ENCODE measurements at places on chromosomes 3 and 15.

DNA sequence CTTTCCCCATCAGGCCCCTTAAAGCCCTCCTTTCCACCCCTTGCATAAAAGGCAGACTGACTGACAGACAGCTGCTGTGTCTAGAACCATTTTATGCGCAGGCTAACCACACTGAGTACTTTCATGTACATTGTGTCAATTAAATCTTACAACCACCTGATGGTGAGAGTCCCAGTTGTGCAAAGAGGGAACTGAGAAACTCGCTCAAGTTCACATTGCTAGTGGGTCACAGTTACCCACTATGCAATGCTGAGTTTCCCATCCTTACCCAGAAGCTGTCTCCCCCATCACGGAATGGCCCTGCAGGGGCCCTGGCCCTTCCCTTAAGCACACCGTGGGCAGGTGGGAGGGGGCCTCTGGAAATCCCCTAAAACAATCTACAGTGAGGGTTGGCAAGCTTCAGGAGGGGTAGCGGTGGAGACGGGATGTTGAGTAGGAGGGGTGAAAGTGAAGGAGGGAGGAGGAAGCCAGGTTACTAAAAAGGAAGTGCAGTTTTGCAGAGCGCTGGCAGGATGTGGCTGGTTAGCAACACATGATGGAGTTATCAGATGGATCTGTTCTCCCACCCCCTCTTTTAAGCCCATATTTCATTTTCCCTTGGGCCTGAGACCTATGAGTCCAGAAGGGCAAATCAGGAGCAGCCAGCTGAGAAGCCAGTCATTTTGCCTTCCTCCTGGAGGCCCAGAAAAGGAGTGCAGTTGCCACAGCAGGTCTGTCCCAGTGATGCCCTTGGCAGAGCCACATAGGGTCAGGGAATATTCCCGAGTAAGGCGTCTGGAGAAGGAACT lies 30.0 kb downstream of the STARD5 start:
- peak; percentile 85 for DNase-seq

- DNase-seq, result no peak
Measured at GRCh38 chr3:59908701-59909100, 858.9 kb upstream of the CFAP20DC start.

DNA sequence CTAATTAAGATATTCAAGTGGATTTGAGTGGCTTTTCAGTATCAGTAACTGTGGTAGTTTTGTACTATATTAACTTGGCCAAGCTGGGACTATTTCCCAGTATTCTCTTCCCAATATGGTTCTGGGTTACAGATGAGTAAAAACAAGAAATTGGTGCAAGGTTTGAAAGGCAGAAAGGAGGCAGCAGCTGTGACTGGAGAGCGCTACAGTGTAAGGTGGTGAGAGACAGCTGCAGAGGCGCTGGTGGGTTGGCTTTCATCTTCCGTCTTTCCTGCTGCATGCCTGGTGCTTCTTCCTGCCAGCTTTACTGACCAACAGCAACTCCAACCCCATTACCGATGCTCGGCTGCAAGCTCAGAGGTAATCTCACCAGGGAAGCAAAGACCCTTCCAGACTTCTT lies 9.8 kb downstream of the DPH3 start:
- DNase-seq, result no peak

DNA sequence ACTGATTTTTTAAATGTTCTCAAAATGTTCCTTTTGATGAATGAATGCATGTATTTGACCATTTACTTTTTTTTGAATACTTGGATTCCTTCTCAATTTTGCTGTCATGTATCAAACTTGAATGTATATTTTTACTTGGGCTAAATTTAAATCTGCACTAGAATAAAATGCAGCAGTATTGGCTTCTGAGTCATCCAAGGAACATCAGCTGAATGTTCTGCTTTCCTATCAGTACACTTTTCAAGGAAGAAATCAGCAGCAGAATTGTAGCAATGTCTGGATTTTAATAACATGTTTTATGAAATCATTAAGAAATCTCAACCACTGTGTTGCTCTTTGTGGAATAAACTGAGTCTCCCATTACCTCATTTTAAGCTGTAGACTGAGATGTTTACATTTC lies 57.0 kb upstream of the COL6A6 start:
- DNase-seq, result no peak

DNA sequence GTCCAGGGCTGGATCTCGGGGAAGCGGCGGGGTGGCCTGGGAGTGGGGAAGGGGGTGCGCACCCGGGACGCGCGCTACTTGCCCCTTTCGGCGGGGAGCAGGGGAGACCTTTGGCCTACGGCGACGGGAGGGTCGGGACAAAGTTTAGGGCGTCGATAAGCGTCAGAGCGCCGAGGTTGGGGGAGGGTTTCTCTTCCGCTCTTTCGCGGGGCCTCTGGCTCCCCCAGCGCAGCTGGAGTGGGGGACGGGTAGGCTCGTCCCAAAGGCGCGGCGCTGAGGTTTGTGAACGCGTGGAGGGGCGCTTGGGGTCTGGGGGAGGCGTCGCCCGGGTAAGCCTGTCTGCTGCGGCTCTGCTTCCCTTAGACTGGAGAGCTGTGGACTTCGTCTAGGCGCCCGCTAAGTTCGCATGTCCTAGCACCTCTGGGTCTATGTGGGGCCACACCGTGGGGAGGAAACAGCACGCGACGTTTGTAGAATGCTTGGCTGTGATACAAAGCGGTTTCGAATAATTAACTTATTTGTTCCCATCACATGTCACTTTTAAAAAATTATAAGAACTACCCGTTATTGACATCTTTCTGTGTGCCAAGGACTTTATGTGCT lies 527 bp downstream of the B2M start:
- peak; percentile 59 for DNase-seq

DNA sequence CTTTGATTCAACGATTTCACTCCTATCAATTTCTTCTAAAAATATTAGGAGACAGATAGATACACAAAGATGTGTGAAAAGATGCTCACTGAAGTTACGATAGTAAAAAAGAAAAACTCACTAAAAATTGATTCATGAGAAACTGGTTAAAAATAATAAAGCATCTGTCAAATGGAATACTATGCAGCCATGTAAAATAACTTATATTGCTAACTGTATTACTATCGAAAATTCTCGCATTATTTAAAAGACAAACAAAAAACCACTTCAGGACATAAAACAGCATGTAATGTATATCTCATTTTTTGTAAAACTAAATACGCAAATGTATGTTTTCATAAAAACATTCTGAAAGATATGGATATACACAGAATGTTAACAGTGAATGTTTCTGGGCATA lies 33.4 kb upstream of the LDHAL6B start:
- no peak for DNase-seq

- DNase-seq, result no peak
Measured at GRCh38 chr3:159796226-159796625, 192.4 kb upstream of the IL12A start.

- no peak for DNase-seq
Measured at GRCh38 chr15:31563001-31563400, 236.4 kb downstream of the KLF13 start.

- no peak for DNase-seq
Measured at GRCh38 chr3:39327053-39327745, 2.3 kb upstream of the CCR8 start.

GRCh38 chr15:52191207-52191606 lies at the start of gene GNB5:
Gene GNB5, minus strand, starts transcription at chr15:52191392. Its CDS starts 6,716 bp downstream, at chr15:52184676.
- DNase-seq, result no peak

DNA sequence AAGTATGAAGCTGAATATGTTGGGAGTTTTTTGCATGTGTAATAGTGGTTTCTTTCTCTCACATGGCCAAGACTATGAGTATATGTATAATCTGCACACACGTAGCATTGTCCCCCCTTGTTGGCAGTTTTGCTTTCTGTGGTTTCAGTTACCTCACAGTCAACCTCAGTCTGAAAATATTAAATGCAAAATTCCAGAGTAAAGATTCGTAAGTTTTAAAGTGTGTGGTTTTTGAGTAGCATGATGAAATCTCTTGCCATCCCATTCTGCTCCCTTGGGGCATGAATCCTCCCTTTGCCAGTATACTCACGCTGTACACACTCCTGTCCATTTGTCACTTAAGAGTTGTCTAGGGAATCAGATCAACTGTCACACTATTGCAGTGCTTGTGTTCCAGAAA lies 742.0 kb upstream of the CCDC54 start:
- DNase-seq, result no peak

DNA sequence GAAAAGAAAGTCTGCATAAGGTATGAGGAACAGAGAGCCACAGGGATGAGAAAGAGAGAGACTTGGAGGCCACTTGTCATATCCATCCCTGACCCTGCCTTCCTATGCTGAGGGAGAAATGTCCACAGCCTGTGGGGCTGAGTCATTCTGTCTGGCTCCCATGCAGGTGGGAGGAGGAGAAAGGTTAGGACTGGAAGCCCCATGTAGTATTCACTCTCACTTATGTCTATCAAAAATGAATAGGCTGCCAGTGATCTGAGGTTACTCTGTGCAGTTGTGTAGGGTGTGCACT lies 71.3 kb downstream of the RAB11A start:
- DNase-seq, result no peak

GRCh38 chr3:77039606-77040171 lies at the start of gene ROBO2:
Gene ROBO2, plus strand, starts transcription at chr3:77040099. Its CDS starts 687 bp downstream, at chr3:77040786.
- no peak for DNase-seq

GRCh38 chr3:64987726-64988125 lies 299.9 kb upstream of the ADAMTS9 start:
- DNase-seq, result no peak

DNA sequence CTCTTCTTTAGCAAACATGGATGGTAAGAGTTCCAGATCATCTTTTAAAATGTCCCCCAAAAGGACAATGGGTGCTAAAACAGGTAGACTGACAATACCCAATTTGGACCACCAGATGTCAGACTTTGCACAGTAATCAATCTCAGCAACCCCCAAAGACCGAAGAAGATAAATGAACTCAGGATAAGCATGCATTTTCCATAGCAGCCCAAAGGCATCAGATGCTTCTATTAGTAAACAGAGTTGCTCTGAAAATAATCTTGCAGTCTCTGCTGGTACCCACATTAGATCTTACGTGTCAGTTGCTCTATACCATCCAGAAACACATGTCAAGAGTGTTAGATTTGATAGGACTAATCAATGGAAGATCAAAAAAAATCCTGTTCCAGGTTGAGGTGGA lies 20.6 kb downstream of the MYH15 start:
- peak; percentile 73 for DNase-seq

- no peak for DNase-seq
Measured at GRCh38 chr3:144107923-144108322, 136.3 kb downstream of the DIPK2A start.

DNA sequence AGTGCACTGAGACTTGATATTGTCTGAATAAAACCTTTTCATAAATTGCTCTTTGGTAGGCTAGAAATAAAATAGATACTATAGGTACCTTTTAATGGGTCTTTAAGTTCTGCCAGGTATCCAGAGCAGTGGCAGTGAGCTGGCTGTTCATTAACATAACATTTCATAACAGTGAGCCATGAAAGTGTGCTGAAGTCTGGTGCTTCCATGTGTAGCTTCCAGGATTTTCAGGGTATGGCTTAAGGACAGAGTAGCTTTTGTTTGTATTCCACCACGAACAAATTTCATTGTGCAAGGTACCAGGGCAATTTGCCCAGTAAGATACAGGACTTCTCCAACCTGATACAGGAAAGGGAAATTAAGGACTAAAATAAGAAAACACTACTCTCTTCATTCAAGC lies 124.7 kb upstream of the NANOGP8 start:
- DNase-seq, result no peak

DNA sequence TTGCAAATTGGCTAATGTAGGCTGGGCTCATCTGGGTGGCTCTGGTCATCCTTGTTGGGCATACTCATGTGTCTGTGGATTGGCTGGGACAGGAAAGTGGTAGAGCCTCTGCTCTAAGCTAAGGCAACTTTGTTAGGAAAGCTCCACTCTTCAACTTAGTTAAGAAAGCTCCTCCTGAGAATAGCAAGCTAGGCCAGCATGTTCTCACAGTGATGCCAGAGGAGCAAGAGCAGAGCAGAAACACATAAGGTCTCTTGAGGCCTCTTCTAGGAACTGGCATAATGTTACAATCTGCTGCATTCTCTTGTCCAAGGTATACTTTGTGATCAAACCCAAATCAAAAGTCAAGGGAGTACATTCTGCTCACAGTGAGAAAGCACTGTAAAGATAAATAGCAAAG lies 158.6 kb upstream of the RORA start:
- no peak for DNase-seq

DNA sequence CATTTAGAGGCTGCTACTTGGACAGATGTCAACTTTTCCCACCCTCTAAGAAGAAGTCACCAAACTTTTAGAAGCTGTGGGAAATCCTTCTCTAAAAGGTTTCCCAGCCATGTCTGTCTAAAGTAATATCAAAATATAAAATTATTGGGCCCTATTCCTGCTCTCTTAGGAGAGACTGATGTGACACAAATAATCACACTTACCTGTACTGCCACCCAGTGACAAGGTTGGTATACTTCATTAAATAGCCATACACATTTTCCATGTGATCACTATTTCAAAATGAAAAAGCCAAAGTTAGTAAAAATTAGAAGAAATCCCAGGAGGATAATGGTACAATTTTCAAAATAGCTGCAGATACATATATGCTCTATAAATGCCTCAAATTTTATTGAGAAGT lies 12.6 kb downstream of the OSBPL11 start:
- DNase-seq, result no peak

GRCh38 chr3:63365671-63366070 lies 87.6 kb downstream of the SYNPR start:
- no peak for DNase-seq

GRCh38 chr15:35630532-35630931 lies 84.6 kb upstream of the DPH6 start:
- DNase-seq, result no peak

GRCh38 chr3:11009898-11010297 lies 17.4 kb downstream of the SLC6A1 start:
- no peak for DNase-seq

DNA sequence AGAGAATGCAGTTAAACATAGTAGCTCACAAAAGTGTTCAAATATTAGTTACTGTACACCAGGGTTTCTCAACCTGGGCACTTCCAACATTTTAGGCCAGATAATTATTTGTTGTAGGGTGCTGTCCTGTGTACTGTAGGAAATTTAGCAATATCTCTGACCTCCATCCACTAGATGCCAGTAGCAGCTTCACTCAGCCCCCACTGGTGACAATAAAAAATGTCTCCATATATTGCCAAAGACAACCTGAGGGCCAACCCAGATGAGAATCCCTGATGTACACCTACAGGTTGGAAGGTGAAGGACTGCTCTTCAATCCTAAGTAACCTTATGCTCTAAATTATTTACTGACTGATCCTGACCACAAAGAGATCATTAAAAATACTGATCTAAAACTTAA lies 32.5 kb downstream of the DCUN1D1 start:
- DNase-seq, result no peak

DNA sequence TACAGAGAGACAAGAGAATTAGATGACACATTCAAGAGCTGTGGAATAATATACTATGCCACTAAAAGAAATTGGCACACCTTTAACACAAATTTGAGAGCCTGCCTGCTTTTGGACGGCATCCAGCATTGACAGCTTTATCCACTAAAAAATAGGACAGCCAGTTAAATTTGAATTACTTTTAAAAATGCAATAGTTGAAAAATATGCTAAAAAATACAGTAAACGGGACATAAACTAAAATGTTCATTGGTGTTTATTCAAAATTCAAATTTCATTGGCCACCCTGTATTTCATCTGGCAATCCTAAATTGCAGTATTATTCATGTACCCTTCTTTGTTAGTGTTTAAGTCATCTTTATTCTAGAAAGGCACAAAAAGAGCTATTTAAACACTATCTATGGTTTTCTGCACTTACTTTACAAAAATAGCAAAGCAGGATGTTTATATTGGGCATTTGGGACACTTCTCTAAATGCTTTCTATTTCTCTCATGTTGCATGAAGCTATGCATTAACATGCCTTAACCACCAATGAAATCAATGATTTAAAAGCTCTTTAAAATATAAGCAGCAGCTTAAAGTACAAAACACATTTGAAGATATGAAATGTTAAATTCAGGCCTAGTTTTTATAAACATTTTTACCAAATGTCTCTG lies 160.1 kb downstream of the NEK10 start:
- DNase-seq, result no peak
